Activated CD4-positive, alpha-beta T cell treated with anti-CD3 and anti-CD28 coated beads, Interleukin-2, amount 50 U/mL, for 1 hour (primary cell): ENCODE measurements at places on chromosomes 11 and 22.

DNA sequence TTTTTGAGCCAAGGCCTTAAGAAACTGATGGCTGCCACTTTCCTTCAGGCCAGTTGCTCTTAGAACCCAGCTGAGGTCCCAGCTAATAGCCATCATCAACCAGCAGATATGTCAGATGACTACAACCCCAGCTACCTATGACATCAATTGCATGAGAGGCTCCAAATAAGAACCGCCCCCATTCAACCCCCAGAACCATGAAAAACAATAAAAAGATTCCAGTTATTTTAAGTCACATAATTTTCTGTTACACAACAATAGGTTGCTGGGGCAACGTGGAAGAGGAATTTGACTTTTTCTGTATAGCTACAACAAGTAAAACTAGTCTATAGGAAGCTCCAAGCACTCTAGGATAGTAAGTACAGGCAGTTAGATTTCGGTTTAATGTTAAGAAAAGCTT, 216.3 kb upstream of the MTNR1B start:
- DNase-seq: no peak

GRCh38 chr11:132058211-132058772, 687.9 kb downstream of the NTM start:
- DNase-seq: no peak

DNA sequence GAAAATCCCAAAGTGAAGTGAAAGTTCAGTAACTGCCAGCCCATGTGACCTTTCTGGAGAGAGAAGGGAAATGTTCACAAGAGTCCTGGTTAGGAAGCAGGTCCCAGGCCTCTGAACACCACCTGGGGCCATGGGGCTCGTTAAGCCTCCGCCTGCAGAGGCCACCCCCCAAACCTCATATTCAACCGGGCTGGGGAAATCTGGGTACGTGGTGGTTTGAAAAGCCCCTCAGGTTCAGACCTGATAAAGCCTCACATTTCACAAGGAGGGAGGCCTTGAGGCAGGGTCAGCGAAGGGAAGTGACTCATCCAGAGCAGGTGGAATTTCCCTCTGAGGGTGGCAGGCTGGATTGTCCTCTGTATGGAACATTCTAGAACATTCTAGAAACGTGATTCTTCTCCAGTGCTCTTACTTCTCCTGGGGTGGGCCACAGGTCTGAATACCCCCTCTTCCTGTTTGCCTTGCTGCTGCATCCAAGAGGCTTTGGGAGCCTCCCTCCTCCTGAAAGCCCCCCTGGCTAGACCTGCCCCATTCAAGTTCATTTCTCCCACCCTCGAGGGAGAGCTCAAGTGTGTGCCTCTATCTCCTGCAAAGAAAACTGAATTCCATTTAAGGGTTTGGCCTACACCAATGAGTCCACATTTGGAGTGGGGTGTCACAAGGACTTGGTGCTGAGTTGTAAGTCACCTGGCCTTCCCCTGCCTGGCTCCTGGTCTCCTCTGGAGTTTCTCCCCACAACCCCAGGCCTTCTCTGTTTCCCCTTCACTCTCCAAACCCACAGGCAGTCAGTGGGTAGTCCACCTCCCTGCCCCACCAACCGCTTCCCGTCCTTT, 6.3 kb downstream of the FXYD2 start:
- no peak for DNase-seq

- no peak for DNase-seq
Measured at GRCh38 chr22:43448048-43448447, 36.2 kb downstream of the MPPED1 start.

GRCh38 chr11:113505046-113505445, 29.8 kb upstream of the DRD2 start:
- no peak for DNase-seq

- no peak for DNase-seq
Measured at GRCh38 chr22:29720811-29721323, 1.1 kb downstream of the CABP7 start.

DNA sequence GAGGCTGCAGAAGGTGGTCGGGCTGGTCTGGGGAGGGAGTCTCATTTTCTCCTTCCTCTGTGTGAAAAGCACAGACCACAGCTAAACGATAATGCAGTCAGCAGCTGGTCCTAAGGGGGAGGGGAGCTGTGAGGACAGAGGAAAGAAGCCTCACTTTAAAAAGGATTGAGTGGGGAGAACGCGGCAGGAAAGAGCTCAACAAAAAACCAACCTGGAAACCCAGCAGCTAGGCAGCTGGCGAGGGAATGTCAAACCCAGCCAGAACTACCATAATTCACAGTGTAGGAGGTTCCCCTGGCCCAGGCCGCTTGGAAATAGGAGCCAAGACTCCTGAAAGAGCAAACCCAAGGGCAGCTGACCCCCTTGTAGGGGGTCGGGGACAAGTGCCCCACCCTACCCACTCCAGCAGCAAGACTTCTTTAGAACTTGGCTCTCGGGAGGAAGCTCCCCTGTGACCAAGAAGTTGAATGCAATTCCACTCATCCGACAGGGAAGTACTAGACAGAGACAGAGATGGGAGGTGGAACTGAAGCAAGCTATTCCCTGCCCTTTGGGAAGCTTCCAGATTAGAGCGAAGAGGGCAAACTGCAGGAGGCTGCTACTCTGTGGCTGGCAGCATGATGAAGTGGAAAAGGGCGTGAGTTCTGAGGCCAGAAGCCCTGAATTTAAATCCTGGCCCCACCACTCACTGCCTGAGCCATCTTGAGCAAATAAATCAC, 16.5 kb upstream of the DGKZ start:
- no peak for DNase-seq

- DNase-seq: no peak
Measured at GRCh38 chr11:101498891-101499290, 84.9 kb downstream of the TRPC6 start.

GRCh38 chr11:18705651-18706281, 7.2 kb downstream of the TMEM86A start:
- peak; percentile 15 for DNase-seq

- no peak for DNase-seq
Measured at GRCh38 chr22:49775191-49775866, 52.3 kb downstream of the BRD1 start.

- no peak for DNase-seq
Measured at GRCh38 chr11:123381817-123382554, 48.1 kb upstream of the GRAMD1B start.

DNA sequence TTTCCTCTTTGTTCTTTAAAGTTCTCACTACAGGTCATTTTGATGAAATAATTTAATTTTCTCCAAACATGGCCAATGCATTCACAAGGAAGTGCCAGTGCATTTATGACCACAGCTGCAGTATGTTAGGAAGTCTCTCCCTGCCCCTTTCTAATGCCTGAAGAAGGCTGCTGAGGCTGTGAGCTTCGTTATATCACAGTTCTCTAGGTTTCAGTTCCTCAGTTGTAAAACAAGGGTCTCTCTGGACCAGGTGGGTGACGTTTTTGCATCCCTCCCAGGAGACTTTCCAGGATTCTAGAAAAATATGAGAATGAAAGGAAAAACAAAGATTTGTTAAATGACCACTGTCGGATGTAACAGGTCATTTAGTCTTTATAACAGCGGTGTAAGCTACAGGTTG, 171.6 kb downstream of the LARGE1 start:
- DNase-seq: no peak

DNA sequence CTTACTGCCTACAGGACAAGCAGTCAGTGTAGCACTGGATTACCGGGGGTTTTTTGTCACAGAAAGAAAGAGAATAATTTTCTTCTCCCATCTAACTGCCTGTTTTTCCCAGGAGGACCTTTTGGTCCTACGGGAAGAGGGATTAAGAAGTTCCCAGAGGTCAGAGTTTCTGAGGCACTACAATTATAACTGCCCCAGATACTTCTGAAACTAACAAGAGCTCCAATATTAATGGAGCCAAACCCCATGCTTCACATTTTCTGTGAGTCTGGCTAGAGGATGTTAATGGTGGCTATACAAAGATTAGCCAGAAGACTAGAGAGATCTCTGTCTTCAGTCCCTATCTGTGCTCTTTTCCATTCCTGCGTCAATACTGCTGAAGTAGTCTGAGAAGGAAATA, at the start of gene OR56A3:
OR56A3 (plus strand) TSS at position 301 of the 400 bp plus-strand sequence. CDS start 5,096 bp downstream, outside the sequence.
- DNase-seq: no peak

DNA sequence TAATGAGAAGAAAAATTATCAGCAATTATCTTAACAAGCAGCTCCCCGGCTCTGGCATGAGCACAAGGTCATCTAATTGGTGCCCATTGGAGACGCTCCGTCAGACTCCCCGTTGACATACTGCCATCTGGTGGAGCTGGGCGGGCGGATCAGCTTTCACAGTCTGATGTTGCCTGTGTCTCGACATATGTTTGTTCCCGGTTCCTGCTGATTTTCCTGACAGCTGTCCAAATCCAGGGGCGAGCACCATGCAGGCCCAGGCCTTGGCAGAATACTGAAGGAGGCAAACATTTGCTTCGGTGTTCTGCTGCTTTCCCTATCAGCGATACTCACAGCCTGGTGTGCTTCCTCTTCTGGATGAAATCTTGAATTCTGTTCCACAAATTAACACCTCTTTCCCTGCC, 43.8 kb upstream of the BARX2 start:
- DNase-seq: peak; percentile 61

DNA sequence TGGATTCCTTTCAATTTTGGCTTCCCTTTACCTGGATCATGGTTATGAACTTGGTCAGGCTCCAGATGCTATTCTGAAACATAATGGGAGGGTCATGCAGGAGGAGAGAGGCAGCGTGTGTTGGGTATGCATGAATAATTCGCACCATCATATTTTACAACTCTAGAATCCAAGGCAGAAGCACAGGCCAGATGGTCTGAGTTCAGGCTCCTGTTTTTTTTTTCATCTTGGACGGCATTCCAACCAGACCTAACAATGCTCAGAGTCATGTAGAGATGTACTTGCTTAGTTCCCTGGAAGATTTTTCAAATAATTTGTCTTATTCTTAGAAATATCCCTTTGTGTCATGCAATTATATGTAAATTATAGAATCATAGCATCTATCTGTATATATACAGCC, 393.5 kb downstream of the JRKL start:
- DNase-seq: no peak

DNA sequence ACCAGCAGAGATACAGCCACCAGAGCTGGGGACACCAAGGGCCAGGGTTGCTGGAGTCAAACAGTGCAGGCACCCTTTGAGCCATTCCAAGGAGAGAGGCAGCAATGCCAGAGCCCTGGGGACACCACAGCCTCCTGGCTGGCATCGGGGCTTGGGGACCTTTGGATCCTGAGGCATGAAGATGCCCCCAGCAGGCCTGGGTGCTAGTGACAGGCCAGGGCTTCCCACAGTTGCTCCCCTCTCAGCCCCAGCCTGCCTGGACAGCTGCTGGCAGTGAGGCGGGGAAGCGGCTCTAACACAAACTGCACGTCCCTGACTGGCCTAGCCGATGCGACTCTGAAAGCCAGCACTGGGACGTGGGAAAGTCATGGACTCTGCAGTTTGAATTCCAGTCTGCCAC, 2.7 kb downstream of the CD5 start:
- no peak for DNase-seq

DNA sequence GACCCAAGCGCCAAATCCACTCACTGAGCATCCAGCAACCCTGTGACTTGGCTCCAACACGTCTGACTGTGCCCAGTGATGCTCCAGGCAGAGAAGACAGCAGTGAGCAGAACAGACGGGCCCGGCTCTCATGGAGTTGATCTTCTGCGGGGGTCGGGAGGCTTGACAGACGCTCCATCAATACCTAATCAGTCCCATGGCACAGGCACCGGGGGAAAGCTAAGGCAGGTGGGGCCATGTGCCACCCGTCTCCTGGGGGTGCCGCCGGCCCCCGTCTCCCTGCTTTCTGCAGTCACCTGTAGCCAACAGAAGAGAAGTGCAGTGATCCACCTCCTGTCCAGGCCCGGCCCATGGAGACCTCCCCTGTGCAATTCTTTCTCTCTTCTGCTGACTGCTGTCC, 47.5 kb downstream of the LINC01488 start:
- no peak for DNase-seq

DNA sequence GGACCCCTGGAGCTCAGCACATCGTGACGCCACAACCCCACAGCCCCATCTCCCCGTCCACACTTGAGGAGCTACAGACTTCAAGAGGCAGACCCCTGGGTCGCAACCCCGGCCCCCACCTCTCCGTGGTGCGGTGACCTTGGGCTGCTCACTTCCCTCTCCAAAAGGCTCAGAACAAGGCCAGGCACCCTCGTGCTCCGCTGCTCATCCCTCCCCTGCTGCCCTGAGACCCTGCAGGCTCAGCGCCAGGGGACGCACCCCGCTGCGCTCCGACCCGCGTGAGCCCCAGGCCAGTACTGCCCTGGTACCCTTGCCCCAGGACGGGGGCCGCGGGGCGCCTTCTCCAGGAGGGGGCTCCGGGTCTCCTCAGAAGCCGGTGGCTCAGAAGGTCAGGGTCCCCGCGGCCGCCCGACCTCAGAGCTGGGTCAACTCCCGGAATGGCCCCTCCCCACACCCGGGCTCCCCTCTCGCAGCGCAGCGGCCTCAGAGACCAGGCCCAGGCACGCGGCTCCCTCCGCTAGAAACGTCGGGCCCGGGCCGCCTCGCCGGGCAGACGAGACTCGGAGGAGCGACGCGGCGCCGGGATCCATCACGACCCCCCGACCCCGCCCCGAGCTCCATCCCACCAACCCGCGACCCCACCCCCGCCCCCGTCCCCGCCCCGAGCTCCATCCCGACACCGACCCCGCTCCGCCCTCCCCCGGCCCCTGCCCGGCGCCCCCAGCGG, 563 bp downstream of the GATD1 start:
- peak; percentile 27 for DNase-seq

- no peak for DNase-seq
Measured at GRCh38 chr11:119806064-119806915, 77.3 kb upstream of the NECTIN1 start.

- peak; percentile 59 for DNase-seq
Measured at GRCh38 chr11:111378861-111379601, at the start of gene POU2AF1. POU2AF1 (minus strand) TSS chr11:111379275; CDS start chr11:111379177, 98 bp downstream.

GRCh38 chr11:2534134-2534956, 89.5 kb downstream of the KCNQ1 start:
- DNase-seq: no peak

DNA sequence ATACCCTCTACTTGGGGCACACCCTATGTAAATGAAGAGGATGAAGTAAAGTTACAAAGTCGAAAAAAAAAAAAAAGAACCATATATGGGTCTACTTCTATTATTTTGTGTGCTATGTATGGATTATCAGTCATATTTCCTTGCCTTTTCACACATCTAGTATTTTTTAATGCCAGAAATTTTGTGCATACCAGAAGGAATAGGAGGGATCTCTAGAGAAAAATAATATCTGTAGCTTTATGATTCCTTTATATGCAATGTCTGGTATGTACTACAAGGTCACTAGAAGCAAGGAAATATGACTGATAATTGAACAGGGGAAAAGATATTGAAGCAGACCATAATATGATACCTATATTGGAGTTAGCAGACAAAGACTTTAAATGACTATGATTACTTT, 713.4 kb downstream of the OPCML start:
- DNase-seq: no peak
